ENCODE measurements at places on chromosomes 7 and 10.

DNA sequence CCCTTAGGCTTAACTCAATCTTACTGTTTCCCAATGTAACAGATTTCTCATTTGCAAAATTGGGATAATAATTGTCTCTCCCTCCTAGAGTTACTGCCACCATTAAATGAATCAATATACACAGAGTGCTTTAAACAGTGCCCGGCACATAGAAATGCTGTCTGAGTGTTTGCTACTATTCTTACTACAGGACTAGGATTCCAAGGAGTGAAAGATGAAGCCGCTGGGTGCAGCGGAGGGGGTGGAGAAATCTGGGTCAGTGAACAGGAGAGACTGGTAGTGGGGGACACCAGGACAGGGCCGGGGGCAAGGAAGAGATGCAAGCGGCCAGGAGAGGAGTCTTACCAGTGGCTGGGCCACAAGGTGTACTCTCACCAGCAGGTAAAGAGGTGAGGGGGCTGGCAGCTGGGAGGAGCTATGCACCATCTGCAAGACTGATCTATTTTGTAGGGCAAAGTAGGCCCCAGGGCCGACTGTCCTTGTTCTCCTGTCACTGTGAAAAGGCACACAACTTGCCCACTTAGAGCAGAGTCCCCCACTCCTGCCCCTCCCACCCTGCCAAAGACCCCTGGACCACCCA is 18.5 kb upstream of the PRRT4 start:
- DNase-seq, result no peak

GRCh38 chr7:95545673-95546072 is 50.6 kb downstream of the PDK4 start:
- no peak for DNase-seq

DNA sequence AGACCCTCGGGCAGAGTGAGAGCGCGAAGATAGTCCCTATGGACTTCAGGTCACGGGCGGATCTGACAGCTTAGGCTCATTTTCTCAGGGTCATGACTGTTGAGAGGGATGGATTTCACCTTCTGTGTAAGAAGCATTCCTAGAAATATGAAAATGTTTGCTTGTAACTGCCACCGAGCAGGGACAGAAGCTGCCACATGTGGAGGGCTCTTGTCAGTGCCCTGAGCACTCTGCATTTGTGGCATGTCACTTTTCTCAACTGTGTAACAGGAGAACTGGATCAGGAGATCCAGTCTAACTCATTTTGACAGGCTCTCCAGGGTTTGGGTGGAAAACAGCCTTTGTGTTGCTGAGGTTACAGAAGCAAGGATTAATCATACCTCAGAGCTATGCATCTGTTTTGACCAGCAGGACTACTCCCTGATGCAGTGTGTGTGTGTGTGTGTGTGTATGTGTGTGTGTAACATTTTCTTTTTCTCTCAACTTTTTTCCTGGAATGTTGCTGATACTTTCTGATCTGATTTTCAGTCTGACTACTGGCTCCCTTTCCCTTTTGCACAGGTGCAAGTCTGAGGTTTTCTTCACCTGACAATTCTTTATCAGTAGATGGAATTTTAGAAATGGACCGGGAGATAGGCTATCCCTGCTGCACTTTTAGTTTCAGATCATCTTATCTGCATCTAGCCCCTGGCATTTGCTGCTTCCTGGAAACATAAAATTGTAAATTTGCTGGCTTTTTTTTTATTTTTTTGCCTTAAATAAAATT is 183.3 kb downstream of the STK31 start:
- no peak for DNase-seq

DNA sequence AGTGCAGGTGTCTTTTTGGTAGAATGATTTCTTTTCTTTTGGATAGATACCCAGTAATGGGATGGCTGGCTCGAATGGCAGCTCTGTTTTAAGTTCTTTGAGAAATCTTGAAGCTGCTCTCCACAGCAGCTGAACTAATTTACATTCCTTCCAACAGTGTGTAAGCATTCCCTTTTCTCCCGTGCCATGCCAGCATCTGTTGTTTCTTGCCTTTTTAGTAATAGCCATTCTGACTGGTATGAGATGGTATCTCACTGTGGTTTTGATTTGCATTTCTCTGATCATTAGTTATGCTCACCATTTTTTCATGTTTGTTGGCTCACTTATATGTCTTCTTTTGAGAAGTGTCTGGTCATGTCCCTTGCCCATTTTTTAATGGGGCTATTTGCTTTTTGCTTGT is 486.3 kb downstream of the GALNT17 start:
- DNase-seq, result no peak

- no peak for DNase-seq
Measured at GRCh38 chr7:104412911-104413310, 84.5 kb downstream of the LHFPL3 start.

All from Caki2 (cell line).